ENCODE measurements at places on chromosomes 13 and 19.

GRCh38 chr19:7124782-7125181, 55.3 kb downstream of the ZNF557 start:
- DNase-seq, result no peak

- DNase-seq, result no peak
Observed at GRCh38 chr13:95335667-95336066, 34.4 kb upstream of the ABCC4 start.

- DNase-seq, result no peak
Observed at GRCh38 chr13:105345730-105346129, 1189.7 kb downstream of the EFNB2 start.

DNA sequence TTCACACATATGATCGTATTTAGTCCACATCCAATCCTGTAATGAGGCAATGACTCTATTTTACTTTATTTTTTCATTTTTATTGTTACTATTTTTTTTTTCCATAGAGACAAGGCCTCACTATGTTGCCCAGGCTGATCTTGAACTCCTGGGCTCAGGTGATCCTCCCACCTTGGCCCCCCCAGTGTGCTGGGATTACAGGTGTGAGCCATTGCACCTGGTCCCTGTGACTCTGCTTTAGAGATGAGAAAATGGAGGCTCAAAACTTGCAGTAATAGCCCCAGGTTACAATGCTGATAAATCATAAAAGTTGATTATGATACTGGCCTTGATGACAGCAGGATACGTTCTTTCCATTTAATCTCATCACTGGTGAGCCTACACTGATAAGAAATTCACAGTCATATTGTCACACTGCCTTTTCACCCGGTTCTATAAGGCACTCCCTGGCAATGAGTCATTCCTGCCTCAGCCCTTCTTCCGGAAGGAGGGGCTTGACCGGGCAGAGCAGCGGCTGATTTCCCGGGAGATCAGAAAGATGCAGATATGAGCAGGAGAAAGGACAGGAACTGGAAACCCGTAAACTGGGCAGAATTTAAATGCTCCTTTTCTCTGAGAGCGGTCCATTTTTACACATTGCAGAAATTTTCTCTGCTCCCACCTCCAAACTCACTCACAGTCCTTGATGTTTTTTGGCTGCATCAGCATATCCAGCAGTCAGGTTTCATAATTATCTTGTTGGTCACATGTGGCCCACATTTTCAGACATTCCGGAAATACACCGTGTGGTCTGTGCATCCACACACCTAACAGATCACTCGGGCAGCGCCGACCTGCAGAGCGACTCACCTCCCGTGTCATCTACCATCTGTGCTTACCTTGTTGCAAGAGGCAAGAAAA, 616.4 kb downstream of the EFNB2 start:
- no peak for DNase-seq

DNA sequence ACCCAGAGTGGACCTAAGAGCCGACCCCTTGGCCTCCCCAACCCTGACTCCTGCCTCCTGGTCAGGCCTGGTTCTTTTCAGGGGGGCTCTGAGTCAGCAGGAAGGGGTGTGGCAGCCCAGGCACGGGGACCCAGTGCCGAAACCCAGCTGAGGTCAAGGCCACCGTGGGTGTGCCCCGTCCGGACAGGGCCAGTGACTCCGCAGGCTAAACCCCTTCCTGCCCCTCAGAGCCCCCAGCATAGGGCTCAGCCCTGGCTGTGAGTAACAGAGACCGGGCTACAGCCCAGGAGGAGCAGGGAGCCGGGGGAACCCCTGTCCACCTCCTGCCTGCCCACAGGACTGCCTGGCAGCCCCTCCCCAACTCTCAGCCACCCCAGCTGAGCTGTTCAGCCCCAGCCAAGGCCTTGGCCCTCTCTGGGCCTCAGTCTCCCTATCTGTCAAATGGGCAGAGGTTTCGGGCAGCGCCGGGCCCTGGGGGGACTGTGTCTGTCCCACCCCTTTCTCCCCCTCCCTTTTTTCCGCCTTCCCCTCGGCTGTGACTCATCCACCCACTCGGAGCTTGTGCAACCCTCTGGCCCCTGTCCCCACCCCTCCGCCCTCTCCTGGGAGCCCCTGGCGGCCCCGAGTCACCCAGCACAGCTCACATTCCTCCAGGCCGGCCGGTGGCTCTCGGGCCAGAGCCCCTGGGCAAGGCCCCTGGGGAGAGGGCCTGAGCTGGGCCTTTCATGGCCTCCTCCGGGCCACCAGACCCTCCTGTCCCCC, 8.6 kb downstream of the ZBTB7A start:
- peak; percentile 68 for DNase-seq

DNA sequence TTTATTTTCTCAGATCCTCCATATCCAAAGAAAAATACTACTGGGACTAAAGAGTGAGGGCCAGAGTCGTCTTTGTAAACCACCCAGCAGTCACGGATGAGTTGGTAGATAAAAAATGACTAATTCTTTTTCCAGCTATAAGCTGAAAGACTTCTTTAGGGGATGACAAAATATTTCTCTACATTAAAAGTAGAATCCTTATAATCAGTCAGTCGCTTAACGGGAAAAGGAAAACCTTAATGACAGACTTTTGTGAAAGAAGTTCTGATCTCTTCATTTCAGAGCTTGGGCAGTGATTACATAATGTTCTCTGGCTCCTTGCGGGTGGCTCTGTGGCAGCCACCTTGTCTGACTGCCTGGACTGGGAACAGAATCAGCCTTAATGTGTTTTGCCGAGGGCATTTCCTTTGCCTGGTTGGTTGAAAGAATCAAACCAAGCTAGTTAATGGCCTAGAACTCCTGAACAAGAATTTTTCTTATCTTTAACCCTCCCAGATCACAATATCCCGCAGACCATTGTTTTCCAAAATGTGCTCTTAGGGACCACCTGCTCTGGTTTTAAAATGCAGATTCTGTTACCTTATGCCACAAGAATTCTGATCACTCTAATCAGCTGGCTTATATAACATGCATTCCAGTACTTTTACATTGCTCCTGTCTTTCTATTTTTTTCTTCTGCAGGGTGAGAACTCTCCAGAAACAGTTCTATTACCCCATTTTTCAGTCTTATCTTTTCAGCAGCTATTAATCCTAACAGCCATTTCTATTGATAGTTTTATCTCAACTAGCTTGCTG, 2.5 kb downstream of the ITM2B start:
- no peak for DNase-seq

DNA sequence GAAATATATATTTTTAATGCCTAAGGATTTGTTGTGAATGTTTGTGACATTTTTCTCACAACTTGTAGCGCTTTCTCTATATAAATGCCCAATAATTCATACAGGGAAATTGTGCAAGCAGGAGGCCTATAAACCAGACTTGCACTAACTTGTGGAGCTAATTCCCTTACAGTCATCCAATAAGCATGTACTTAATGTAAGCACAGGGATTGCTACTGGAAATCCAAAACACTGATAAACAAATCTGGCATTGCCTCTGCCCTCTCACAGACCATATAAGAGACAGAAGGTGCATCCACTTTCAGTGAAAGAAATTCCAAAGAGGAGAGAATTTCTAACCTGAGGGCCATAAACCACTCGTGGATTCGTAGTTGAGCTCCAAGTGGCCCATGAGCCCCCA, 518.8 kb downstream of the MYO16 start:
- no peak for DNase-seq

DNA sequence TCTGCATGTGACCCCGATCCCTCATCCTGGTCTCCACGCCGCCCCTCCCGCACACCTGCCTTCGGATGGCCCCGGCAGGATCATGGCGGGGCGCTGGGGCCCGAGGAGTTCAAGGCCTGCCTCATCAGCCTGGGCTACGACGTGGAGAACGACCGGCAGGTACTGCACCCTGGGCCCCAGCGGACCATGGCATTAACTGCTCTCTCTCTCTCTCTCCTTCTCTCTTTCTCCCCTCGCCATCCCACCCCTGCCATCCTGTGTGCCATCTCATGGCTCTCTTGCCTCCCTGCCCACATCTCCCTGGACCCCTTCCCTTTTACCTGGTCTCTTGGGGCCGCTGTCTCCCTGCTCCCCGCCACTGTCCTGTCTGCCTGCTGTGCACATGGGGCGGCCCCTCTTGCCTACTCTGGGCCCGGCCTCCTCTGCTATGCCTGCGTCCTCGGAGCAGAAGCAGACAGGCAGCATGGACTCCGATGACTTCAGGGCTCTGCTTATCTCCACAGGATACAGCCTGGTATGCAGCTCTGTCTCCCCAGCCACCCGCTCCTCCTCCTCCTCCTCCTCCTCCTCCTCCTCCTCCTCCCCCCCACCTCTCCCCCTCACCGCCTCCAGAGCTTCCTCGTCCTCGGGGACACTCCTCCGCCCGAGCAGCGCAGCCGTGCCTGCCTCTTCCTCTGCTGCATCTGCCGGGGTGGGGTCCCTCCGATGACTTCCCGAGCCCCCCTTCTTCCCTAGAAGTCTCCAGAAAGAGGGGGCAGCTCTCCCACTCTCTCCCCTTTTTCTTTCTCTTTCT, 16.2 kb downstream of the CAPN12 start:
- no peak for DNase-seq

GRCh38 chr13:46894568-46894967, 2.3 kb downstream of the HTR2A start:
- DNase-seq, result no peak

GRCh38 chr19:46674416-46675178, 13.6 kb upstream of the DACT3 start:
- DNase-seq, result no peak
